Heart left ventricle (tissue), 16 donors: ENCODE measurements at places on chromosomes 7 and 10.

DNA sequence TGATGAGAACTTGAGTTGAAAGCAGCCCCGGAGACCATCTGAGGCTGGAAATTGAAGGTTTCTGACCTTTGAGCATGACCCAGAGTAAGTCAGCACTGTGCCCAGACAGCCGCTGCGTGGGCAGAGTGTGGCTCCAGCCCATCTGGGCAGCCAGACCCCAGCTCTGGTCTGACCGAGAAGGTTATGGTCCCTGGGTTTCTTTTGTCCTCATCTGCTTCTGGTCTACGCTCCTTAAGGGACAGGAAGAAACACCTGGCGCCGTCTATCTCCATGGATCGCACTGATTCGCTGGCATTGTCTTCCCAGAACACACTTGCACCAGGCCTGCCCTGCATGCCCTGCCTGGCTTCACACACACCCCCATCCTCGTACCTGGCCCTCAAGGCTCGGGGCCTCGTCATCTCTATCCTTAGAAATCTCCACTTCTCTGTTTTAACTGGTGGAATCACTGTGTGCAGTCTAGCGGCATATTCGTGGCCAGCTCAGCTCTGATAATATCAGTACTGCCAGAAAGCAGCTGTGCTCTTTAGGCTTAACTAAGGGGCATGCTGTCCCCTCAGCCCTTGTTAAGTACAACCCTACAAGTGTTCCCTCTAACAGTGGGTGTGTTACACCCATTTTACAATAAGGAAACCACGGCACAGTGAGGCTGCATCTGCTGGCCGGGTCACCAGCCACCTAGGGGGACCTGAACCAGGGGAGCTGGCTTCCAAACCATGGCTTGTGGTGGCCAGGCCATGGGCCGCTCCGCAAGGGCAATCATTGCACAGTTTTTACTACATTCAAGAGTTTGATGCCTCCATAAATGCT, 127.7 kb downstream of the ADCY1 start:
- no peak for DNase-seq

DNA sequence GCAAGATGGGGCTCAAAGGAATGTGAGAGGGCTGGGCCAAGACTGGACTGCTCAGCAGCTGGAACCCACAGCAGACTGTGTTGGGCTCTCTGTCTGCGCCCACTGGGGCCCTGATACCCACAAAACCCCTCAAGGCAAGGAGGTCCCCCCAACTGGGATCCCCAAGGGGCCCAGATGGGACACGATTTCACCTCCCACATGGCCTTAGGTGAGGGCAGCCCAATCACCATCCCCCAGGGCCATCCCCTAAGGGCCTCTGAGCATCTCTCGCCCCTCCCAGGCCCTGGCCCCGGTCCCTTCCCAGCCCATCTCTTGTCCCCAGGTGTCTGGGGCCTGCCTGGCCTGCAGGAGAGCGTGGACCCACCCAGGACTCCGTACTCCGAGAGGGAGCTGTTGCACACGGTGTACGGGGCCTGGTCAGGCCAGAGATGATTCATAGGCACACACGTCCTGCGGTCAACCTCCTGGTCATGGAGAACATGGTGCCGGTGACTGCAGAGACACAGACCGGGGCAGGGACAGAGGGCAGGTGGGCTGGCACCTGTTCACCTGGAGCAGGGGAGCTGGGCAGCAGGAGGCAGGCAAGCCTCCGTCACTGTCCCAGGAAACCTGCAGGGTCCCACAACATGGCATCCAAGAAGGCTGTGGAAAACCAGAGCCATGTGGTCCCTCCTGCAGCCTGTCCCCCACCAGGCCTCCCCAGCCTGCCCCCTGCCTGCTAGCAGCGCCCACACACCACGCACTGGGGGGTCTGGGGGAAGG, 21.6 kb downstream of the OGDHL start:
- no peak for DNase-seq

- no peak for DNase-seq
These were observed 163.8 kb upstream of the SLC26A5 start for GRCh38 chr7:103609778-103610177.

DNA sequence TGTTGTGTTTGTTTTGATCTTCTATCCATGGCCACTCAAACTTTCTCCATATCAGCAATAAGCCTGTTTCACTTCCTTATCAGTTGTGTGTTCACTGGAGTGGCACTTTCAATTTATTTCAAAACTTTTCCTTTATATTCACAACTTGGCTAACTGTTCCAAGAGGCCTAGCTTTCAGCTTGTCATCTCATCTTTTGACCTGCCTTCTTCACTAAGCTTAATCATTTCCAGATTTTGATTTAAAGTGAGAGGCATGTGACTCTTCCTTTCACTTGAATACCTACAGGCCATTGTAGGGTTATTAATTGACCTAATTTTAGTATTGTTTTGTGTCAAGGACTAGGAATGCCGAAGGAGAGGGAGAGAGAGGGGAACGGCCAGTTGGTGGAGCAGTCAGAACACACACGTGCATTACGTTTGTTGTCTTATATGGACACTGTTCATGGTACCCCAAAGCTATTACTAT, 5.5 kb upstream of the GNAT3 start:
- DNase-seq = no peak

GRCh38 chr7:69199041-69199440, 399.2 kb upstream of the AUTS2 start:
- DNase-seq = no peak

DNA sequence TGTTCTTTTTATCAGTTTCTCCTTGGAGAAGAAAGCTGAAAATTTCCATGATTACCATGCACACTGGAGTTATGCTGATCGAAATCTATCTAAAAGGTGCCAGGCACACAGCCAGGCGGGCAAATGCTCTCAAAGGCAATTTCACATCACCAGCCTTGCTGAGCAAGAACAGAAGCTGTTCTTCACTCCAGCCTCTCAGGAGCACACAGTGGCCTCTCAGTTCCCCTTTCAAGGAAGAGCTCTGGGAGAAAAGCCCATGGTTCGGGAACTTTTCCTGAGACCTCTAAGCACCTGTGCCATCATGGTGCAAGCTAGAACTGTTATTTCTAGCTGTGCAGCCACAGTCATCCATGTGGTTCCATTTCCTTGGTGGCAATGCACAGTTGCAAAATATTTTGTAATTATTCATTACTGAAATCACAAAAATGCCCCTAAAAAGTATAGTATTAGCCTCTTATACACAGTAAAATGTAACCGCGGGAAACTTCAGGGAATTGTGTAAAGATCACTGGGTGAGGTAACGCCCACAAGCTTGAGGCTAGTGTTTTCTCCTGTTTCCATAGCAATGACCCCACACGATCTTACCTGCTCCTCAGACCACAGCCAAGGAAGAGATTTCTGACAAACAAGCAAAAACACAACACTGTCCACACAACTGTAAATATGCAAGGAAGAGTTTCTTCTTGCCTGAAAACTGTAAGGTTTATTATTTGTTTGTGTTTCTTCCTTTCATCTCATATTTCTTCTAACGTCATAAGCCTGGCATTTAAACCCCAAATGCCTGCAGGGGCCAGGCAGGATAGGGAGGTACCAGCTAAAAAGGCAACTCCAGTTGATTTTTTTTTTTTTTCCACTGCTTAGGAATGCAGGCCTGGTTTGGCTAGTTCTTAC, 121.2 kb downstream of the FAM107B start:
- no peak for DNase-seq

GRCh38 chr7:83248000-83248399, 85.3 kb upstream of the PCLO start:
- no peak for DNase-seq

- no peak for DNase-seq
These were observed 40.8 kb upstream of the PRSS58 start for GRCh38 chr7:142298627-142299026.

- DNase-seq = no peak
These were observed 114.0 kb downstream of the GRID1 start for GRCh38 chr10:86252556-86252955.

GRCh38 chr7:7919449-7919945, 49.1 kb upstream of the GLCCI1 start:
- no peak for DNase-seq

DNA sequence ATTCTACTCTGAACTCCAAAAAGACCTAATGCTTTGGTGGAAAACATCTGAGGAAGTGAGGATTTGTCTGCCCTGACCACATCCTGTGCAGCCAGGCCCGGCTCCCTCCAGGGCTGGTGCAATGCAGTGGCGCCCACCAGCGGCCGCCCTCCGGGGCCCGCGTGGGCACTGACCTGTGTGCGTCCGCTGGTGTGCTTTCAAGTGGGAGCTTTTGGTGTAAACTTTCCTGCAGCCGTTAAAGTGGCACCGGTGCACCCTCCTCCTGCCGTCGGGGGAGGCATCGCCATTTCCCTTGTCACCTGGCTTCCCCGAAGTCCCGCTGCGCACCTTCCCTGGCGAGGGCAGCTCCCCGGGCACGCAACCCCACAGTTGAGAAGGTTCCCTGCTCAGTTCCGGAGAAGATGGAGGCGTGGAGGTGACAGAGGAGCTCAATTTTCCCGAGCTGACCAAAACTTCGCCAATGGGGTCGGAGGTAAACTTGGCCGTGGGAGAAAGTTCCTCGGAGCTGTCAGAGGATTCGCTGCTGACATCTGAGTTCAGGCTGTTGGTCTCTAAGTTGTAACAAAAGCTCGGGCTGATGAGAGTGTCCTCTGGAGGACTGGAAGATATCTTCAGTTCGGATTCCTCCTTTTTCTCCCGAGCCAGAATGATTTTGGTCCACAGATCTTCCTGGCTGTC, 3.4 kb downstream of the KLF6 start:
- DNase-seq = peak; percentile 76

- no peak for DNase-seq
These were observed 42.3 kb upstream of the FOXI2 start for GRCh38 chr10:127694580-127695193.

GRCh38 chr10:70732569-70732968, 52.6 kb downstream of the TBATA start:
- DNase-seq = no peak

GRCh38 chr10:89793649-89794254, 92.4 kb downstream of the KIF20B start:
- DNase-seq = no peak

DNA sequence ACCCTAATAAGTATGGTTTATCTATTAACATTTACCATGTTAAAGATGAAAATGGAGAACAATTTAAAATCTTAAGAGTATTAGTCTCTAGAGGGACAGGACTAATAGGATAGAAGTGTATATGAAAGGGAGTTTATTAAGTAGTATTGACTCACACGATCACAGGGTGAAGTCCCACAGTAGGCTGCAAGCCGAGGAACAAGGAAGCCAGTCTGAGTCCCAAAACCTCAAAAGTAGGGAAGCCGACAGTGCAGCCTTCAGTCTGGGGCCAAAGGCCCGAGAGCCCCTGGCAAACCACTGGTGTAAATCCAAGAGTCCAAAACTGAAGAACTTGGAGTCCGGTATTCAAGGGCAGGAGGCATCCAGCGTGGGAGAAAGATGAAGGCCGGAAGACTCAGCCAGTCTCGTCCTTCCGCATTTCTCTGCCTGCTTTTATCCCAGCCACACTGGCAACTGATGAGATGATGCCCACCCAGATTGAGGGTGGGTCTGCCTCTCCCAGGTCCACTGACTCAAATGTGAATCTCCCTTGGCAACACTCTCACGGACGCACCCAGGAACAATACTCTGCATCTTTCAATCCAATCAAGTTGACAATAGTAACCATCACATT, 140.8 kb upstream of the FAM20C start:
- no peak for DNase-seq

DNA sequence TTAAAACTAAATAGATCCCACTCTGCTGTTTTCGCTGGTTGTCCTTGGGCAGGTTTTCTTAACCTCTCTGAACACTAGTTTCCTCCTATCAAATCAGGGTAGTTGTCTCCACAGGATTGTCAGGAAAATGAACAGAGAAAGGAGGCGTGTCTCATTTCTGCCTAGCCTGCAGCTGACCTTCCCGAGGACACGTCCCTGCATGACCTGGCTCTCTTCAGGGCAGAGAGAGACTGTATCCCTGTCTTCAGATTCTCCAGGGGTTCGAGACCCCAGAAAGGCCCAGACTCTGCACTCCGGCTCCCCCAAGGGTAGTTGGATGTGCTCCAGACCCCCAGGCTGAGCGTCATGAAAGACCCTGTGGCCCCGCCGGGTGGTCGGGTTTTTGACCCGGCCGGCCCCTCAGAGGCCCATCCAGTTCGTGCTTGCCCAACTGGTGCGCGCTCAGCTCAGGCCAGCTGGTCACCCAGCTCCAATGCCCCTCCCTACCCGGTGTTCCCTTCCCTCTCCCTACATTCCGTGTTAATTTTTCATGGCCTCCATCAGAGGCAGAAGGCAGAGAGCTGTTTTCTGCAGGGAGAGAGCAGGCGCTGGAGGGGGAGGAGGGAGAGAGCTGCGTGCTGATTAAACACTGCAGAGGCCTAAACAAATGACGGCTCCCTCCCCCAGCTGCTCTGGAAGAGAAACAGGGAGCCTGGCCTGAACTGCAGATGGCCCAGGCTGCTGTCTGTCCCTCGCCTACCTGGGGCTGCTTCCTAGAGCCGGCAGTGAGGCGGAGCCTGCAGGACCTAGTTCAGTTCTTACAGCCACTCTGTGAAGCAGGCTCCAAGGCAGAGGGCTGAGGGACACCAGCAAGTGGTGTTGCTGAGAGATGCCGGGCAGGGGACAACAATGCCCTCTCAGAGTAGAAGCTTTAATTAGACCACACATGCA, 86.2 kb upstream of the PPIF start:
- no peak for DNase-seq

DNA sequence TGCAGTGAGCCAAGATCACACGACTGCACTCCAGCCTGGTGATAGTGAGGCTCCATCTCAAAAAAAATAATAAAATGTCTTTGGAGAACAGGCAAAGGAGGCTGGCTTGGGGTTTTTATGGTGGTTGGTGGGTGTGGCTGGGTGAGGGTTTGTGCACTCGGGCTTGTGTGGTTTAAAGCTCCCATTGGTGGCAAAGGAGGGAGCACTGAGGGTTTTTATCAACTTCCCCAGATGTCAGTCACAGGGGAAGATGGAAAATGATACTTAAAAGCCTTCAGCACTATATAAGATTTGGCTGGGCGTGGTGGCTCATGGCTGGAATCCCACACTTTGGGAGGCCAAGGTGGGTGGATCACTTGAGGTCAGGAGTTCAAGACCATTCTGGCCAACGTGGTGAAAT, 16.3 kb upstream of the RNF216 start:
- DNase-seq = no peak

DNA sequence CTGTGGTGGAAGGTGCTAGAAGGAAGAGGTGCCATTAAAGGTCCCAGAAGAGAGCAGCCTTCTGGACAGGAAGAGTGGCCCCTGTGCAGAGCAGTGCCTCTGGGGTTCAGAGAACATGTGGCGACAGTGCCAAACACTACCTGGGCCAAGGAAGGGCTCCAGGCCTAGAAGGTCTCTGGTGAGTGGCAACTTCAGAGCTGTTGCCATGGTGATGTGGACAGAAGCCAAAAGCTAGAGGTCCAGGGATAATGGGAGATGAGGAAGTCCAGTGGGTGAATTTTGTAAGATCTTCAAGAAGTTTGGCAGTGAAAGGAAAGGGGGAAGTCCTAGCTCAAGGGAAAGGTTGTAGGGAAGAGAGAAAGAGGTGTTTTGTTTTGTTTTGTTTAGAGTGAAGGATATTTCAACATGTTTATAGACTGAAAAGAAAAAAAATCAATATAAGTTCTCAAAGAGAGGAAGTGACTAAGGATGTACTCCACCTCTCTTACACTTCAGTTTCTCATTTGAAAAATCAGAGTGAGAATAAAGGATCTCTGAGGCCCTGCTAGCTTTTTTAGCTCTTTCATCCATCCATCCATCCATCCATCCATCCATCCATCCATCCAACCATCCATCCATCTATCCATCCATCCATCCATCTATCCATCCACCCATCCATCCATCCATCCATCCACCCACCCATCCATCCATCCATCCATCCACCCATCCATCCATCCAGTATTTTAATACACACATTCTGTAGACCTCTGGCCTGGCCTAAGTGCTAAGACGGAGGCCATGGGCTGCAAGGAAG, 77.1 kb upstream of the DUSP5 start:
- DNase-seq = no peak
